ENCODE measurements at places on chromosomes 6 and 20. TPM values are rescaled to one million over a fixed set of nuclear protein-coding genes. Genes with fewer than 3 reads are reported as not detected.

CFAP206 gene
- polyA plus RNA-seq: 2.6 TPM

- H3K4me1 ChIP-seq: no peaks in the 10 kb centered on the region
- H3K36me3 ChIP-seq: no peaks in the 10 kb centered on the region
- H3K4me3 ChIP-seq: no peak overlapping the region
- H3K27ac ChIP-seq: no peak overlapping the region
Observed at GRCh38 chr20:61734733-61735502, 330.8 kb downstream of the TAF4 start.

TP53TG5 gene
- polyA plus RNA-seq: not detected

ZFP57 gene
- not detected for polyA plus RNA-seq

SNRNP48 gene
- polyA plus RNA-seq: 5.2 TPM

DNA sequence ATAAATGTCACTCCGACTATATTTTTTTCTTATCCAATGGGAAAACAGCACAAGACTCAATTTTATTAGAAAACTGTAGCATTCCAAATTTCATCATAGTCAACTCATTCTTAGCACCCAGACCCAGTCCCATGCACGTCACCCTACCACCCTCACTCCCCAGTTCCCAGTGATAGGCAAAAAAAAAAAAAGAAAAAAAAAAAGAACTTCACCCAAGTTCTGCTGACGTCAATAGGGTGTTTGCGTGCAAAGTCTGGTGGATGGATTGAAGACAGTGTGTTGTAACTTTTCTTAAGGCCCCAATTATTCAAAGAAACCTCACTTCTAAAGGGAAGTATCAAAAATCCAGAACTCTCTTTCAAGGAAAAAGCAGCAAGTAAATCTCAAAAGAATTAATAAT, 213.9 kb upstream of the PRDM1 start:
- H3K27ac ChIP-seq: no peak overlapping the region
- H3K4me3 ChIP-seq: no peak overlapping the region
- no peaks in the 10 kb centered on the region for H3K36me3 ChIP-seq
- H3K4me1 ChIP-seq: no peaks in the 10 kb centered on the region
- no peak for DNase-seq
- H3K27me3 ChIP-seq: no peaks in the 10 kb centered on the region

CDH4 gene
- polyA plus RNA-seq: not detected

LY6G6D gene
- polyA plus RNA-seq: not detected

DNA sequence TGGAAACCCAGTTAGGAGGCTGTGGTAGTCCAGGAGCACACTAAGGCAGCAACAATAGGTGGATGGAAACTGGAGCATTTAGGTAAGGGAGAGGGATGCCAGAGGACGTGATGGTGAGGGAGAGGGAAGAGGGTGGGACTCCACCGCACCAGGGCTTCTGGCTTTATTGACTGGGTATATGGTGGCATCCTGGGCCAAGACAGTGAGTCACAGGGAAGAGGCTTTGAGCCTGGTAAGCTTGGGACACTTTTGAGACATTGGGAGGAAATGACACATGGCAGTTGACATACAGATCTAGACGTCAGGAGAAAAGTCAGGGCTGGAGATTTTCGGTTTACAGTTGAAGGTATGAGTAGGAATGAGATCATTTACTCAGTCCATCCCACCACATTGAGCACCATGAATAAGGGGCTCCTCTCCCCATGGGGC, 14.9 kb downstream of the NT5E start:
- no peak overlapping the region for H3K27ac ChIP-seq
- H3K27me3 ChIP-seq: no peaks in the 10 kb centered on the region
- no peaks in the 10 kb centered on the region for H3K36me3 ChIP-seq

FAM184A gene
- polyA plus RNA-seq: 9.0 TPM

GRCh38 chr20:10519361-10520046, 84.4 kb downstream of the SLX4IP start:
- no peak for DNase-seq
- H3K27ac ChIP-seq: no peak overlapping the region
- H3K27me3 ChIP-seq: no peaks in the 10 kb centered on the region
- no peak overlapping the region for H3K4me3 ChIP-seq
- H3K36me3 ChIP-seq: no peaks in the 10 kb centered on the region

DNA sequence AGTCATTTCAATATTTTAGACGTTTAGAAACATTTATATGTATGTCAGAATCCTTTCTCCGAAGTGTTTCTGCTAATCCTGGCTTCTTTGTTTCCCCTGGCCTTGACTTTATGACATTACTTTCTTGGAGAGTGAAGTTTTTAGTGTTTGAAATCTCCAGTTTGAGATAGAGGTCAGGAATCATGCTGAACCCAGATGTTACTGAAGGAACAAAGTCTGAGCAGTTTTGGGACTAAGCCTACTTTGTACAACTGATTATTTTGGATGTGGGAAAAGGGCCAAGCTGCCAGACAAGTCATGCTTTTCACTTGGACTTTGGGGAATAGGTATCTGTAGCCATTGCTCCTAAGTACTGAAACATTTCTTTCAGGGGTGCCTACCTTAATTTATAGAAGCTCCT, 2.3 kb downstream of the RNF144B start:
- H3K27ac ChIP-seq: no peak overlapping the region
- no peak overlapping the region for H3K4me3 ChIP-seq
- peak; percentile 49 for DNase-seq
- no peaks in the 10 kb centered on the region for H3K36me3 ChIP-seq
- H3K4me1 ChIP-seq: no peaks in the 10 kb centered on the region

GRCh38 chr6:2102966-2103365, 142.4 kb downstream of the GMDS start:
- H3K27me3 ChIP-seq: no peaks in the 10 kb centered on the region
- no peaks in the 10 kb centered on the region for H3K4me1 ChIP-seq
- no peak for DNase-seq
- H3K27ac ChIP-seq: no peak overlapping the region

DNA sequence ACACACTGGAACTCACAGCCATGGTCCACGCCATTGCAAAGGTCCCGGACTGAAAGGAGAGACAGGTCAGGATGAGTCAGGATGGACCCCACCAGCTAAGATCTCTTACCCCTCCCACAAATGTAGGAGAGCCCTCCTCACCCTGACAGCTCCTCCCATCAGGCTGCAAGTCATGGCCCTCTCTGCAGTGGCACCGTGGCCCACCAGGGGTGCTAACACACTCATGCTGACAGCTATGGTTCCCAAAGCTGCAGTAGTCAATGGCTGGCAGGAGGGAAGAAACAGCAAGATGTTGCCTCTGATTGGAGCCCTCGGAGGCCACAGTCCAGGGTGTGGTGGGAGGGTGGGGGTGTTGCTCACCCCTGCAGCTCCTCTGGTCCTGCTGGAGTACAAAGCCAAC, 5.7 kb upstream of the RBPJL start:
- H3K27ac ChIP-seq: no peak overlapping the region
- peaks cover 4% of the 10 kb centered on the region for H3K27me3 ChIP-seq
- no peaks in the 10 kb centered on the region for H3K36me3 ChIP-seq
- no peaks in the 10 kb centered on the region for H3K4me1 ChIP-seq
- H3K4me3 ChIP-seq: no peak overlapping the region

MYCT1 gene
- 6.4 TPM for polyA plus RNA-seq

DOK5 gene
- 4.8 TPM for polyA plus RNA-seq

NINL gene
- 23.4 TPM for polyA plus RNA-seq

- peak; percentile 13 for DNase-seq
- no peak overlapping the region for H3K27ac ChIP-seq
- no peaks in the 10 kb centered on the region for H3K27me3 ChIP-seq
- no peaks in the 10 kb centered on the region for H3K4me1 ChIP-seq
Observed at GRCh38 chr6:16292942-16293341, 54.6 kb downstream of the GMPR start.

Data from kidney (tissue), 22 donors.